ENCODE measurements at places on chromosomes 11 and 22.

DNA sequence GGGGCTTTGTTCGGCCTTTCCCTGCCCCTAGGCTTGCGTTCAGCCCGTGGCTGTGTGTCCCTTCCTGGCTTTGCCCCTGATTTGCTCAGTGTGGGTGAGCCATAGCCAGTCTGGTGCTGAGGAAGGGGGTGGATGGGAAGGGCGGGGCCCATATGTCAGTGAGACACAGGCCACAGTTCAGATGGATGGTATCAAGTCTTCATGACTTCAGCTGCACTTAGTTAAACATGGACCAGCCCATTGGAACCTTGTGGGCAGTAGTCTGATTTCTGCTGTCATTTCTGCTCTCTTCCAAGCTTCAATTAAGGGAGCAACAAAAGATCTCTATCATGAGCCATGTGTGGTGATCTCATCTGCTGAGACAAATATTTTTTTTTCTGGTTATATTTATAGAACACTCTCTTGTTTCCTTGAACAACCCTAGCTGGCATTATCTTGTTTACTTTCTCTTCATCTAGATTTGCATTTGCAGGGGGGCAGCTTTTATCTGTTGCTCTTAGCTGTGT lies 21.6 kb upstream of the PEX26 start:
- peak; percentile 94 for DNase-seq

GRCh38 chr11:20754933-20755332 lies 85.5 kb downstream of the NELL1 start:
- no peak for DNase-seq

DNA sequence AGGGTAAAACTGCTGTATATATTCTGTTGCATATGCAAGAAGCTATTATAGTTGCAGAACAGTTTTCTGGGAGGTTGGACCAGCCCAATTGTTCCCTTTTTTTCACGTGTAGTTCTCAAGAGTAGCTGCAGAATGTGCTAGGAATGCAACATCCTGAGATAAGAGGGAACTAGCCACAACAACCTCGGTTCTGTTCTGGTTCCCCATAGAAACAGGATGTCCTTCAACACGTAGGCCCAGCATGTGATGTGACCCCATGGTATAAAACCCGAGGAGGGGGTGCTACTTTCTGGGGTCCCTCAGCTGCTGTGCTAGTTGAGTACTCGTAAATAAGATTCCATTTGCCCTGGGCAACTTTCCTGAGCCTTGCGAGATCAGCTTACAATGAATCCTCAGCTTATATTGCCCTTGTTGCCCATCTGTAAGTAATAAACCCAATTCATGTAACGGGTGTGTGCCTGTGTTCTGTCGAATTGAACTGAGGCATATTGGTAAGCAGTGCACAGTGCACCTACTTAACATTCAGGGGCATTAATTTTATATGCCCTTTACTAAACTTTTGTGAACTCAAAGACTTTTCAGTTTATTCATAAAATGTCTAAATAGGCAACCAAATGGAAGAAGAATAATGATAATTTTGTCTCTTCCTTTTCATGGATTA lies 23.0 kb upstream of the TRAF6 start:
- DNase-seq, result peak; percentile 13

GRCh38 chr11:130705670-130706421 lies 210.4 kb downstream of the SNX19 start:
- DNase-seq, result no peak

GRCh38 chr22:36884349-36885158 lies 23.7 kb downstream of the NCF4 start:
- DNase-seq, result no peak

DNA sequence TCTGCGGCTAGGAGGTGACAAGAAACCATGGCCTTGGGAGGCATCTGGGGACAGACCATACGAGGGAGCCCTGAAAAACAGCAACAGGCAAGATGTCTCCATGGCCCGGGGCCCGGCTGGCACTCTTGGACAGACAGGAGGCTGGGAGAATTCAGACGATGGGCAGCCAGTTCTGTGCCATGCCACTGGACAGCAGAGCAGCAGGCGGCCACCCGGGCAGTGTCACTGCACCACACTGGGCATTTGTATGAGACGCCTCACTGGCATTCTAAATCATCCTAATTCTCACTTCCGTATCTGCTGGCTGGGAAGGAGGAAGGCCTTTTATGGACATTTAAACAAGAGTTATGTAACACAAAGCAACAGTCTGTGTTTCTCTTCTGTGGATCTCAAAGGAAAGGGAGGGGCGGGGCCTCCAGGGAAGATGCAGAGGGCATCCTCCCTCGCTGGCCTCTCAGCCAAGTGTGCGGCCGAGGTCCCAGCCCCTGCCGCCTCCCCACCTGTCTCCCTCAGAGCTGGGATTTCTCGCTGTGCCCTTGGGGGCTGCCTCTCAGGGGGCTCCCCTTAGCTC lies 350.3 kb downstream of the SHANK2 start:
- peak; percentile 16 for DNase-seq

GRCh38 chr22:44975427-44976262 lies 34.2 kb downstream of the PHF21B start:
- DNase-seq, result peak; percentile 54

DNA sequence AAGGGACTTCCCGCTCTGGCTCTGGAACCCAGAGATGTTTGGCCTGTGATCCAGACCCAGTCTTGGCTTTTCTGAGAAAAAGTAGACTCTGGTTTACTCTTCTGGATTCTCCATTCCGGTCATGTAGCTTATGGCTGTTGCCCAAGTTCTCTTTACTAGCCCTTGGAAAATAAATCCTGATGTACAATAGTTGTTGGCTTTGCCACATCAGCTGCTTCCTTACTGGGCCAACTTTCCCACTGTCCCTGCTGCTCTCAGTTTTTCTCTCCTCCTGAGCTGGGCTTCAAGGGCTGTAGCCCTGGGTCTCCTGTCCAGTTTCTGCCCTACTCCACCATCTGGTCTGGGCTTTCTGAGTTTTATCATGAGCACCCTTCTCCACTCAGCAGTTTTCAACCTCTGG lies 12.5 kb downstream of the PATZ1 start:
- DNase-seq, result peak; percentile 54

- peak; percentile 20 for DNase-seq
Measured at GRCh38 chr11:108938604-108939003, 273.7 kb downstream of the DDX10 start.

DNA sequence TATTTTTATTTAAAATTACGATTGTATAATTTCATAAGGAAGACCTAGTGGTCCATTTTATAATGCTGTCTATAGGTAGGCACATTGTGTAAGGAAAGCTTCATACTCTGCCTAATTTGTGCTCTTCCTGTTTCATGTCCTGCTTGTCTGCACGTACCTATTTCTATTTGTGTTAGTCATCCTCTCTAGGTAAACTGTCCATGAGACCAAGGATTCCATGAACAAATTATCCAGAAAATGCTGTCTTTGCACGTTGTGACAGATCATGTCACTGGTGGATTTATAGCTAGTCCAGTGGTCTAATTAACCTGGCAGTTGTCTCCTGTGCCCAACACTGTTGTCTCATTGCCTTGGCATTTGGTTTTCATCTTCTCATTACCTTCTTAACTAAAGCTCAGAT lies 44.7 kb downstream of the DNAJC24 start:
- DNase-seq, result no peak

DNA sequence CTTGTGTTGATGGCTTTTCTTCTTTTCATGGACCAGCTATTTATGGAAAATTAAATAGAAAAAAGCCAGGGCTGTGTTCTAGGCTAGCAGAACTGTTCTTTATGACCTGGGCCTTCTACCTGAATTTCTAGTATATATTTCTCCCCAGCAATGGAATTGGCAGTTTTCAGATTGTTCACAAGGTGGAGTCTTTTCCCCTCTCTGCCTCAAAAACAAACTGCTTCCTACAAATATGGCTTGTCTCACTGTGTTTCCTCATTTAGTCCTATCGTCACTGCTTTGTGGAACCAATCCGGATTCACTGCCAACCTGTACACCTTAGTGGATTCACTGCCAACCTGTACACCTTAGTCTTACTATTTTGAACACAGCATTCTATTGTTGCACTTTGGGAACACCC lies 5.0 kb upstream of the APOL5 start:
- DNase-seq, result no peak

DNA sequence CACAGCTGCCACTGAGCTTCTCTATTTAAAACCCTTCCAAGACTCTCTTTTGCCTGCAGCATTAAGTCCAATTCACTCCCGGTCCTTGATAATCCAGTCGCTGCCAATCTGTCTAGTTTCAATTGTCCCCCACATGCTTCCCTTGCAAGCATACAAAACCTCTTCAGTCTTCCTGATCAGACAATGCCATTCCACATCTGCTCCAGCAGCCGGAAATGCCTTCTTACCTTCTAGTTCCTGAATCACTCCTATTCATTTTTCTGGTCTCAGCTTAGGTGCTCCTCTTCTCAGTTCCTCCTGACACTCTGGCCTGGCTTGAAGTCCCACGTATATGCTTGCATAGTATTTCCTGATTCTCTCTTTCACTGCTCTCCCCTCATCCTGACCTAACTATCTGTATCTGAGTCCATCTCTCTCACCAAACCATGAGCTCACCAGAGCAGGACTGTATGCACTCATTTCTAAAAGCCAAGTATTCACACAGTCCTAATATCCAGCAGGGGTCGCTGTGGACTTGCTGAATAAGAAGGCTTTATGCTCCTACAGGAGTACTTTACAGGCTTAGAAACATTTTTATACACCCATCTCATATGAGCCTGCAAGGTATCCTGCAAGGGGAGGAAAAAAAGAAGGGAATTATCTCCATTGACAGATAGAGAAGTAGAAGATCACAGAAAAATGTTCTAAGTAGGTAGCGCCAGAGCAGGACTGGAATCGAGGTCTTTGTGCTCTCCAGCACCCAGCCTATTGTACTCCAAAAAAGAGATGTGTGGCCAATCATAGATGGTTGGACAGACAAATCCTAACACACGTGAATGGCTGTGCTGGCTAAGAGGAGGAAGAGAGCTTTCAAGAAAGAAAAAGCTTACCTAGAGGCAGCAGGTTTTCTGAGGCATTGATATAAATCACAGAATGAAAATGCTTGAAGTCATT lies 19.2 kb downstream of the XRRA1 start:
- DNase-seq, result peak; percentile 97

- DNase-seq, result no peak
Measured at GRCh38 chr11:65918211-65919140, at the start of gene C11orf68. Gene C11orf68 (minus strand): TSS chr11:65919062. CDS start chr11:65919031, 31 bp downstream.

- no peak for DNase-seq
Measured at GRCh38 chr11:112730591-112730990, 230.6 kb upstream of the NCAM1 start.

DNA sequence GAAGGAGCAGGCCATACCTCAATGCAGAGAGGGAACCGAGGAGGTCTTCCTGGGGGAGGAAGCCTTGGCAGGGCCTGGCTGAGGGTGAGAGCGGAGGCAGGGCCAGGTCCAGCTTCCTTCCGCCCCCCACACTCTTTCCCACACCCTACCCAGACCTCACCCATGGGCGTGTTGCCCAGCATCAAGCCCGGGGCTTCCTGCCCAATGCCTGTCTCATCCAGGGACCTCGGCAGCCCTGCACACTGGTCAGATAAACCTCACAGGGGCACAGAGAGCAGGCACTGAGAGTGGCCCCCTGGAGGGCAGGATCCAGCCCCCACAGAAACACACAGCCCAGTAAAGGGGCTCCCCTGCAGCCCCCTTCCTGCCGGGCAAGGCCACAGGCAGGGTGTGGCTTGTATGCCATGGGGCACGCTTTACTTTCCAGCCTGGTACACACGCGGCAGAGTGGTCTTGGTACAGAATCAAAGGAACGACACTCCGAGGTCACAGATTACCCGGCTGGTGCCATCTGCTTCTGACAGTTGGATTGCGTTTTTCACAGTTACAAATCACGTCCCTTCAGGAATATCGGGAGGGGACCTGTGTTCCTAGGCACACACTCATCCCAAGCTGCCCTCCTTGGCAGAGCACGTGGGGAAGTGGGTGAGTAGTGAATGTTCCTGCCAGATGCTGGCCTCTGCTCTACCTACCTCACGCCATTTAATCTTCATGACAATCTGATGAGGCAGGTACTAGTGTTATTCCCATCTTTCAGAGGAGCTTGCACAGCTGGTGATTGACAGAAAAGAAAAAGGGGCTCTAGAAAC lies 20.0 kb upstream of the CD5 start:
- DNase-seq, result no peak

DNA sequence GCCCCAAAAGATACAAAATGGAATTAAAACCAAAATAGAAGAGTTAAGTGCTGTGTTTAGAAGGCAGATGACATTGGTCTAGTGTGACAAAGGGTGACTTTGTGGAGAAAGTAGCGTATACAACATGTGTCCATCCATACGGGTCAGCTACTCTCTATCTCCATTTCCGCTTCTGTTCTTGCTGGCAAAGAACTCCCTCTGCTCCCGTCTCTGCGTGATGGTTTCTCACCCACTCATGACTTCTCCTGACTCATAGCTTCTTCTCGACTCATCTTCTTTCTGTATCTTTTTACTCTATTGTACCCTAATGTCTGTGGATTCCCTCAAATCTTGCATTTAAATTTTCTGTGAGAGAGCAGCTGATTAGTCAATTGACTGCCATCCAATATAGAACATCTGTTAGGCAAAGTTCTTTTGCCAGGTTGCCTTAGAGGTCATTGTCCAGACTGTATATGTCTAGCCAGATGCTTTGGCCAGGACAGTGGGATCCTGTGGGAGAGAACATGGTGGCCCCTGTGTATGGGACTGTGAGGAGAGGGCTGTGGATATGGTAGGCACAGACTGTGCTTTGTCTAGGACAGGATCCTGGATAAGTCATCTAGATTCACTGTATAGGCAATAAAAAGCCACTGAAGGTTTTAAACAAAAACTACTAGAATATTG lies 28.4 kb downstream of the MMP13 start:
- no peak for DNase-seq

GRCh38 chr11:14364322-14364721 lies 5.3 kb upstream of the RRAS2 start:
- DNase-seq, result no peak

DNA sequence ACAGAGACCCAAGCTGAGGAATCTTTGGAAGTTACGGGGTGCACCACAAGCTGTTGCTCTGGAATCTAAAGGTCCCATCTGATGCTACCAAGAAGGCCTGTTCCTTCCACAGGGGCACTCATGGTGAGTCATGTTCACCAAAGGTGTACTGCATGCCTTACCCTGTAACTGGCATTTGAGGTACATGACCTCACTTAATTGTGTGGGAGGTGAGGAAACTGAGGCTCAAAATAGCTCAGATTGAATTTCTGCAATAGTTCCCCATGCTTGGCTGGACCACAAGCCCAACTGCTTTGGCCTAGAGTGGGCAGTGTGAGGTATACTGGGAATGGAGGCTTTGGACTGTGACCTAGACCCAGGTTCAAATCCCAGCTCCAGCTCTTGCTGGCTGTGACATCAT lies 8.2 kb downstream of the MTFP1 start:
- DNase-seq, result no peak

GRCh38 chr11:63845911-63846310 lies 7.0 kb downstream of the MARK2 start:
- no peak for DNase-seq

GRCh38 chr22:42943981-42944380 lies 71.0 kb downstream of the PACSIN2 start:
- DNase-seq, result no peak

- no peak for DNase-seq
Measured at GRCh38 chr11:87265979-87266378, 228.2 kb downstream of the TMEM135 start.

Measured in pons (tissue), 1 donor.